ENCODE measurements at places on chromosomes 1 and 21.

GRCh38 chr21:34561806-34562205 lies 49.8 kb upstream of the KCNE1 start:
- H3K27me3 ChIP-seq: no peaks in the 10 kb centered on the region
- H3K36me3 ChIP-seq: no peaks in the 10 kb centered on the region
- H3K4me3 ChIP-seq: no peak overlapping the region
- no peak overlapping the region for H3K27ac ChIP-seq

GRCh38 chr1:239886266-239886665 lies 205.4 kb upstream of the FMN2 start:
- H3K27me3 ChIP-seq: peaks cover 2% of the 10 kb centered on the region
- no peak overlapping the region for H3K4me3 ChIP-seq
- H3K4me1 ChIP-seq: no peaks in the 10 kb centered on the region
- DNase-seq: no peak

- no peaks in the 10 kb centered on the region for H3K36me3 ChIP-seq
- no peak overlapping the region for H3K4me3 ChIP-seq
- H3K4me1 ChIP-seq: peaks cover 3% of the 10 kb centered on the region
Measured at GRCh38 chr1:207923121-207923520, 12.2 kb upstream of the CD34 start.

DNA sequence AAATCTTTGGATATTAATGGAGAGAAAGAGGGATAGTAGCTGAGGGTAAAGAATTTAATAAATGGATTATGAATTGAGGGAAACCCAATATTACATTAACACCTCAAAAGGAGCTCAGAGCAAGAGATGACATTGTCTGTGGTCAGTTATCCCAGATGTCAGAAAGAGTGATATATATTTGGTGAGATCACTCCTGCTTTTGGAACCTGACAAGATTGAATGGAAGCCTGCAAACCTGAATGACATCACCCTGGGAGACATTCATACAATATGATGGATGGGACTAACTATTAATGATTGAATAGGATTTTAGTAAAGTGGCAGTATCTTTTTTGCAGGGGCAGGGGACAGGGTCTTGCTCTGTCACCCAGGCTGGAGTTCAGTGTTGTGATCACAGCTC lies 6.8 kb upstream of the IFI6 start:
- H3K27ac ChIP-seq: no peak overlapping the region
- H3K4me3 ChIP-seq: no peak overlapping the region
- no peaks in the 10 kb centered on the region for H3K4me1 ChIP-seq
- DNase-seq: no peak
